Cardiac fibroblast (primary cell): ENCODE measurements at places on chromosomes 4 and X.

GRCh38 chr4:121070274-121070673, 2.1 kb downstream of the NDNF start:
- DNase-seq, result no peak

DNA sequence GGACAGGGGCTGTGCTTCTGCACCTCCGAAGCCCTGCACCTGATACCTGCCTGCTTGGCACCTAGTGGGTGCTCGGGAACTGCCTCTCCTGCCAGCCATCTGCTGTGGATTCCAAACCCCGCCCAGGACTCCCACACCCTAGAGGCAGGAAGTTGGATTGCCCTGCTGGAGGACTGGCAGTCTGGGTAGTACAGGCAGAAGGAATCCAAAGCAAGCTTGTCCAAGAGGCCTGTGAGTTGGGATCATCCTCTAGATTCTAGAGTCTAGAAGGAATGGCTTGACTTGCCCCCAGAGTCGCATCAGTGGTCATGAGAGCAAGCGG, 64.6 kb upstream of the MTM1 start:
- DNase-seq, result no peak

GRCh38 chr4:183797011-183797444, 108.1 kb upstream of the STOX2 start:
- no peak for DNase-seq

- no peak for DNase-seq
These were observed 17.1 kb downstream of the USP46 start for GRCh38 chr4:52641854-52642563.

DNA sequence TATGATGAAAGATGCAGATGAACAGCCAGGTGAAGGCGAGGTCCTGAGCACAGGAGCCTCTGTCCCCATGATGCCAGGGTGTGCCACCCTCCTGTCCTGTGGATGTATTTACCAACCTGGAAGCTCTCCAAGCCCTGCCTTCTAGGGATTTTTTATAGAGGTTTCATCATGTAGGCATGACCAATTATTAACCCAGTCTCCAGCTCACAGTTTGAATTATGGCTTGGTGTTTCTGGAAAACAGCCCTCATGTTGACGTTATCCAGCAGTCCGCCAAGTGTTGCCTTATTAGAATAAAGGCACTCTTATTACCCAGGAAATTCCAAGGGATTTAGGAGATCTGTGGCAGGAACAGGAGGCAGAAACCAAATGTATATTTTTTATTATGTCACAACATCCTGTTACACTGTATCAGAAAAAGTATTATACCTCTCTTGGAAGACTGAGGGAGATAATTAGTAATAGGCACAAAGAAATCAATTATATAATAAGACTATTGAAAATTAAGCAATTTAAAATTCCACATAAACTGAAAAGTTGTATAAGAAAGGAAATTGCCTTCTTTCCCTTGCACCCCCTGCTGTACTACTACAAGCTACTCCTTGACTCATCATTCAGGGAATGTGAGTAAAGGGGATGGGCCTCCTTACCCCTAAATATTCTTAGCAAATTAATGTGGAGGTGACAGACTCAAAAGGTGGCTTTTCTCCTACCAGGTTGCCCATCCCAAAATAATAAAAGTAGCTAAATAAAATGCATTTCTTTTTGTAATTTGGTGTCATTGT, 129.6 kb downstream of the ZNF330 start:
- peak; percentile 83 for DNase-seq
